ENCODE measurements at places on chromosomes 12 and 14.

DNA sequence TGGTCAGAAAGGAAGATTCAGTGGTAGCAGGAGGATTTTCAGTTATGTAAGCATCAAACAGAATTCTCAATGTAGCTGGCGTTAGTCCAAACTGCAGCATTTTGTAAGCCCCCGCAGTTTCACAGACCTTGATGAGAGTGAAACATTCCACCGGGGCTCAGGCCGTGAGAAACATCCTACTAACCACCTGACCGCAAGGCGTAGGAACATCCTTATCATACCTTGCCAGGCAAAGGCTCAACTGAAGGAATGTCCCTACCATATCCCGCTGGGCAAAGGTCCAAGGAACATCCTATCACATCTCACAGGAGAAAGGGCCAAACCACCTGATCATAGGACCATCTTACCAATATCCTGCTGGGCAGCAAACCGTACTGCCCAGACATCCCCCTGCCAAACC lies 624.8 kb upstream of the TMEM132C start:
- no peak for DNase-seq

DNA sequence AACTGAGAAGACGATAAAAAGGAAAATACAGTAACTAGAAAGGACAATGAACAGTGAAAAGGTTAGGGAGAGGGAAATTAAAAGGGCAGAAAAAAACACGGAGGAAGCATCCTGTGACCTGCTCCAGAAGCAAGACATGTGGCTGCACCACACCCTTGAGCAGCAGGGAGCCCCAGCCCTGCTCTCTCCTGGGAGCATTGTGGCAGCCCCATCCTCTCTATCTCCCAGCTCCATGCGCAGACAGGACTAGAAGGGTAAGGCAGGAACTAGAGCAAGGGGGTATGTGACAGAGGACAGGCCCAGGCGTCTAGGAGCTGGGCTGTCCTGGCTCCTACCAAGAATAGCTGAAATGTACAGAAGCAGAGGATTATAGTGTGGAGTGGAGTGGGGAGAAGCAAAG lies 38.6 kb upstream of the SMUG1 start:
- DNase-seq: no peak

GRCh38 chr12:19189522-19189921 lies 60.0 kb downstream of the PLEKHA5 start:
- no peak for DNase-seq

DNA sequence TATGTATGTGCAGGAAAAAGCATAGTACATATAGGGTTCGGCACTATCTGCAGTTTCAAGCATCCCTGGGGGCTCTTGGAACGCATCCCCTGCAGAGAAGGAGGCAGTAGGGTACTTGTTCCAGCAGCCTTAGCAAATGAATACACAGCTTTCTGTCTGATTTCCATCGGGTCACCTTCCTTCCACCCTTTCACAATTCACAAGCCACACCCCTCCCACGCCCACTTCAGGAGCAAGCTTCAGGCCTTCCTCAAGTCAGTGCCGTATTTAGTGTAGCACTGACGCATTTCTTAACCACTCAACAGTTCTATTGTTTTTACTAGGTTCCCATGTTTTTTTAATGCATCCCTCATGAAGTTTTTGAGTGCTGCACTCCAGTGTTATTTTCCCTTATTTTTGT lies 64.2 kb downstream of the CLMN start:
- DNase-seq: no peak

GRCh38 chr12:121811434-121812319 lies 7.9 kb downstream of the SETD1B start:
- DNase-seq: peak; percentile 39

- DNase-seq: no peak
These were observed 226.7 kb downstream of the NPAS3 start for GRCh38 chr14:33165144-33165925.

DNA sequence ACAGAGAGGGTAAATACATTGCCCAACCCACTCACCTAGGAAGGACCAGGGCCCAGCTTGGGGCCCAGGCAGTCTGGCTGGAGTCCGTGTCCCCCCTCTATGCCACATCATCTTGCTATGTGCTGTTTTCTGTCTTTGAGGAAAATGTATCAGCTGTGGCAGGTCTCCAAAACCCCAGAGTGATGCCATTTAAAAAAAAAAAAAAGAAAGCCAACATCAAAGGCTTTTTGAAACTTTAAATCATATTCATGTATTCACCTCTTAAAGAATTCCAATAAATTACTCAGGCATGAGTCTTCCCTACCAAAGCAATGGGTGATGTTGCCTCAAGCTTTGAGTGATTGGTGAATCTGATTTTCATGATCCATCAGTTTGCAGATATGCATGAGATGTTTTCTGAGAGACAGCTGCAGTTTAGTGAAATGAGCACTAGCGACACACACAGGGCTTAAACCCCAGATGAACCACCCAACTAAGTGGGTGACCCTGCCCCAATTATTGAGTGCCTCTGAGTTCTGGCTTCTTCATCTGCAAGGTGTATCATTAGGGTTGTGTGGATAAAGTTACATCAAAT lies 6.1 kb downstream of the KRT81 start:
- DNase-seq: no peak

- no peak for DNase-seq
These were observed 43.9 kb upstream of the TESC start for GRCh38 chr12:117143008-117143532.

DNA sequence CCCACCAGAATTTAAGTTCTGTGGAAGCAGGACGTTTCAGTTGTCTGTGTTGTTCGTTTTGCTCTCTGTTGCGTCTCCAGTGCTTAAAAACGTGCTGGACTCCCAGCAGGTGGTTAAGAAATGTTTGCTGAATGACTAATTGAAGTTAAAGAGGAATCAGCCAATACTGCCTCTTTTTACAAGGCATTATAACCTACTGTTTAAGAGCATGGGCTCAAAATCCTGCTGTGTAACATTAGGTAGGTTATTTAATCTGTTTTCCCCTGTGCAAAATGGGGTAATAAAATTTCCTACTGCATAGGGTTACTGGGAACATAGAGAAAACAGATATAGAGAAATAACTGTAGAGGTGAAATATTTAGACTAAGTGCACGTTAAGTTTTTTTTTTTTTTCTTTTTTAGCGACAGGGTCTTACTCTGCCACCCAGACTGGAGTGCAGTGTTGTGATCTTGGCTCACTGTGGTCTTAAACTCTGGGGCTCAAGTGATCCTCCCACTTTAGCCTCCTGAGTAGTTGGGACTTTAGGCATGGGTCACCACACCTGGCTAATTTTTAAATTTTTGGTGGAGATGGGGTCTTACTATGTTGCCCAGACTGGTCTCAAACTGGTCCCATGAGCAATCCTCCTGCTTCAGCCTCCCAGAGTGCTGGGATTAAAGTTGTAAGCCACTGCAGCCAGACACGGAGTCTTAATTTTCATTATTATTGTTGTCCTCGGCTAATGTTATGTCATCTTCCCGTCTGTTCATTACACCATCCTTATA lies 139.4 kb upstream of the PRICKLE1 start:
- no peak for DNase-seq

DNA sequence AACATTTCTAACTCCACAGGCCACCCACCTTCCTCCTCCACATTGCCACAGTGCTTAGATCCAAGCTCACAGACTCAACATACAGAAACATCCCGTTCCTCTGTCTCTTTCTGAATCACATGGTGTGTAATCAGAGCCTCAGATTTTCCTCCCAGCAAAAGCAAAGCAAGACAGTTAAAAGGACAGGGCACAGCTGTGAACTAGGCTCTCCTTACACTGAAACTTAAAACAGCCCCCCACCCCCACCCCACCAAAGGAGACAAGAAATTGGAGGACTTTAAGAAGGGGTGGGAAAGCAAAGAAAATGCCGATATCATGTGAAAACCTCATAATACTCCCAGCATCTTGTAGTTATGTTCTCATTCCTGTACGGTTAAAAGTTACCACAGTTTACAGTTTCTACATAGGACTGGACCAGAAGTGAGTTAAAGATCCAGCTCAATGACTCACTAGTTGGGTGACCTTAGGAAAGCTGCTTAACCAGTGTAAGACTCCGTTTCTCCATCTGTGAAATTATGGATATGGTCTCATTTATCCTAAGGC lies 4.8 kb downstream of the YBX3 start:
- no peak for DNase-seq

GRCh38 chr12:123520567-123521474 lies 12.7 kb downstream of the RILPL1 start:
- no peak for DNase-seq

GRCh38 chr14:77158175-77158881 lies 16.7 kb upstream of the ZDHHC22 start:
- peak; percentile 75 for DNase-seq

- no peak for DNase-seq
These were observed 27.8 kb downstream of the SNRNP35 start for GRCh38 chr12:123485756-123486155.

- DNase-seq: no peak
These were observed 1.5 kb downstream of the SERPINA6 start for GRCh38 chr14:94321421-94322271.

GRCh38 chr12:11797317-11797913 lies 147.9 kb downstream of the ETV6 start:
- DNase-seq: no peak

- DNase-seq: no peak
These were observed 866 bp upstream of the PITPNM2 start for GRCh38 chr12:123151457-123152454.

DNA sequence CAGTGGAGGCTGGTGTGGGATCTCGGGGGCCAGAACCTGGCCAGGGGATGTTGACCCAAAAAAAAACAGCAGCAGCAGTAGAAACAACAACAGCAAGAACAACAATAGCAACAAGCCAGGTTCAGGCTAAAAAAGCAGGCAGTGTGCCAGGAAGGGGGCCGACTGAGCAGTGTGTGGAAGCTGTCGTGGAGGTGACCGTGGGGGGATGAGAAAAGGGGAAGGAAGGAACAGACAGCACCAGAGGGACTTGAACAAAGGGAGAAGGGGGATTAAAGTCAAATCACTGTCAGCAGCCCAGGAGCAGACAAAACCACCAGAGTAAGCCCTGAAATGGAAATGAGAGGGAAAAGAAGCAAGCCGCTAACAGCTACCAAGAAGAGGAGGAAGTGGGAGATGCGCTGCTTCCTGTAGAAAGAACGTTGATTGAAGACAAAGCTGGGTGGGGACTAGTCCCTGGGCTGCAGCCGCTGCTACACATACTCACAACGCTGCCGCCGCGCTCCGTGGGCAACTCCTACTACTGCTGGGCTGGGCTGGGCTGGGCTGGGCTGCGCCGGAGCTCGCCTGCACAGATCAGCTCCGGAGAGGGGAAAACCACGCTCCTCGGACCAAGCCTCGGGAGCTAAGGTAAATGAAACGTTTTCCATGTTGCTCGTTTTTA lies at the start of gene GNG2:
TSS of gene GNG2 (plus strand) at position 449 of the 661 bp plus-strand sequence. CDS start 90,067 bp downstream, outside the sequence.
- peak; percentile 60 for DNase-seq

DNA sequence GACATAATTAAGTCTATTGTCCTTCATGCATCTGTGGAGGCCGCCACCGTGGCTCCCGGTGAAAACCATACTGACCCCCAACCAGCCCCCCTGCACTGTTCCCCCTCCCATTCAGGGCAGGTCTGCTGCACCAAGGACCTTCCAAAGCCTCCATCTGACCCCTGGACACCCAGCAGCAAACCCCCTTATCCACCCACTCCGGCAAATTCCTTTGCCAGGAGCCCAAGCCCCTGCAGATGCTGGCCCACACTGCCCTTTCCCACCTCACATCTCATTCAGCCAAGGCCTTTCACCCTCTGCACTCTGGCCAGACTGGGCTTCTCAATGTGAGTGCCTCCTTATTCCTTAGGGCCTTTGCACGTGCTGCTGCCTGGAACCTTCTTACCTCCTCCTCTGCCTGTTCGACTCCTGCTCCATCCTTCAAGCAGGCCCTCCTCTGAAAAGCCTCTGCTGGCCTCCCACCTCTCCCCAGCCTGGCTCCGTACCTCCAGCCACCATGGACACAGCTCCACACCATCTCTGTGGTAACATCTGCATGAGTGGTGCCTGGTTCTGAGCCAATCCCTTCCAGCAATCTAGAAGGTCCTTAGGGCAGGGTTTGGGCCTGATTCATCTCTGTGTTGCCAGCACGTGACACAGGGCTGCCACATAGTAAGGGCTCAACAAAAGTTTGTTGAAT lies 230.7 kb downstream of the BCL11B start:
- no peak for DNase-seq

DNA sequence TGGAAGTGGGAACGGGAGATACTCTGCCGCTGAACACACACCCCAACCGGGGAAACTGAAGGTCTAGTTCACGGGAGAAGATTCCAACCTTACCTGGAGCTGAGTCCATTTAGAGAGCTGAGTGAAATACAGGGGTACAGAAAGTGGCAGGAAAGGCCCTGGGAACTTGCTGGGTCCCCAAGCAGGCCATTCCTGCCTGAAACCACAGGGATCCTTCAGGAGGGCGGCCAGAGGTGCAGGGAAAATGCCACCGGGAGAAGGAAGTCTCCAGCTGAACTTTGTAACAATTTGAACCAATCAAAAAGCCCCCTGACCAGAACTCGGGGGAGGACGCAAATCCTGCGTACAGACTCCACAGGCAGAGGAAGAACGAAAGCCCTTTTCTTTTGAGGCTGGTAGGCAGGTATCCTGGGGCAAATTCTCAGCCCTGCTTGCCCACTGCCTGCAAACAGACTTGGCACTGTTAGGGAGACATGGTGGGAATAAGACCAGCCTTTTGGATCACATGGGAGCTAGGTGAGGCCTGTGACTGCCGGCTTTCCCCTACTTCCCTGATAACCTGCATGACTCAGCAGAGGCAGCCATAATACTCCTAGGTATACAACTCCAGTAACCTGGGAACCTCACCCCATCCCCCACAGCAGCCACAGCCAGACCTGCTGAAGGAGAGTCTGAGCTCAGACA lies 170.9 kb downstream of the SEC23A start:
- DNase-seq: no peak
